ENCODE measurements at places on chromosomes 3 and 15.

DNA sequence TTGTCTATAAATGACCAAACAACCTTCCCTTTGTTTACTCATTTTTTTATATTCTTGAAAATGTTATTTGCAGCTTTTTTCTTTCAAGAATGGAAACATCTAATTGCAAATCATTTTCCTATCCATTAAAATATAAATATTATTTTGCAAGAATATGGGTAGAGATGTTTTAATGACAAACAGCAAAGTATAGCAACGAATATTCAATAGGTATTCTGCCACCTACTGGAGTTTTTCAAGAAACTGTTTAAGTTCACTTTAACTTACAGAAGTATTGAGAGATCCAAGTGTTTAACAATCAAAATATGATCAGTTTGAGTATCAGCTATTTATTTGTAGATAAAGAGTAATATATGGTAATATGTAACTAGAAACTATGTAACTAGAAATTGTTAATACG lies 6.9 kb upstream of the EOGT start:
- no peak for DNase-seq

DNA sequence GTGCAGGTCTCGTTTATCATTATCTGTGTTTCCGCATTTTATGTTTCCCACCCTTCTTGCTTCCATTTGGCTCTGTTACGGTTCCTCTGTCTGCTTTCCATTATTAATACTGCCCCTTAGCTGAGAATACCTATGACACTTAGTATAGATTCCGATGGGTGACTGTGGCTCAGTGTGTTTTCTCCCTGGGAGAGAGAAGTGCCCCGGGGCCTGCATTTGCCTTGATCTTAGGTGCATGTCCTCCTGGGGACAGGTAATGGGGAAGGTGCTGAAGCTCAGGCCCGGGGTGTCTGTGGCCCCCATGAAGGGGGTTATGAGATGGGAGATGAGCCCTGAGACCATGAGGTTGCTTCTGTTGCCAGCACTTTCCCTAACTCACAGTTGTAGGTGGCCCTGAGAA lies 43.4 kb upstream of the PCSK6 start:
- no peak for DNase-seq

DNA sequence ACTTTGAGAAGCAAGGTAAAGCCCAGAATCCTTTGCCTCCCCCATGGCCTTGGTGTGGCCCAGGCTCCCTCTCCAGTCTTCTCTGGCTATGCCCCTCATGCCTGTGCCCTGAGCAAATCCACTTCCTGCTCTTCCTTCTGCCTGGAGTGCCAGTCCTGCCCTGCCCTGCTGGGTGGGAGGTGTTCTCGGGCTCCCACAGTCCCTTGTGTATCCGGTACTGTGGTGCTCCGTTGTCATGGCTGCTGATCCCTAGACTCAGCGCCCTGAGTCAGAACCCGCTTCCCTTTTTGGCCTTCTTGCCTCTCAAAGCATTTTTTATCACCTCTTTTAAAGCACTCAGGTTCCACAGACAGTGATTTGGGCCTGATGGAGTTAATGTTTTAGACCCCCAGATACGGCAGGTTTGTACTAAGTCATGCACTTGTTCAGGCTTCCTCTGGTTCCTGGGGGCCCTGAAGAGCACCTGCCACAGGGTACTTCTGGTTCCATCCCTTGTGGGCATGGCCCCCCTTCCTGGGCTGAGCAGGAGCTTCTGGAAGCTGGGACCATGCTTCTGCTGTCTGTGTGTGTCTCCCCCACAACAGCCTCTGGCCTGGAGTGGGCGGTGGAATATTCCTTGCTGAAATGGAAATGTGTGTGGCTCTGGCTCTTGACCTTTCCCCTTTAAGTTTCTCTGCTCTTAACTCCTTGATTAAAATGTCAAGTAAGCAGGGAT lies 29.6 kb upstream of the ADAMTS7 start:
- no peak for DNase-seq

DNA sequence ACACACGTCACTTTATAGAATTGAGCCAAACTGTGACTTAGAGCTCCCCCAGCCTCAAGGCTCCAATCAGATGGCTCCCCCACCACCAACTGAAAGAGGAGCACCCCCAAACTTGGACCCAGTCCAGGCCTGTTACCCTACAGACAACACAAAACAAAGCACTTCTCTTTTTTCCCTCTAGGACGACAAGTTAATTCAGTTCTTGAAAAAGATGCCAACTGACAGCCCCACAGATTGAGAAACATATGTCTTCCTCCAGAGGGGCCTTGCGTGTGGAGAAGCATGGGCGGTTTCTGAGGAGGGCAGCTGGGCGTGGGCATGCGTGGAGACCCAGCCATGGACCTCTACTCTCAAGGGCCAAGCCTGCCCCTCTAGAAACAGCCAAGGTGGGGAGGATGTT lies 229.5 kb downstream of the SHQ1 start:
- DNase-seq = no peak

- DNase-seq = no peak
Measured at GRCh38 chr15:85826756-85827515, 32.2 kb upstream of the KLHL25 start.
